ENCODE measurements at places on chromosomes 4 and X.

DNA sequence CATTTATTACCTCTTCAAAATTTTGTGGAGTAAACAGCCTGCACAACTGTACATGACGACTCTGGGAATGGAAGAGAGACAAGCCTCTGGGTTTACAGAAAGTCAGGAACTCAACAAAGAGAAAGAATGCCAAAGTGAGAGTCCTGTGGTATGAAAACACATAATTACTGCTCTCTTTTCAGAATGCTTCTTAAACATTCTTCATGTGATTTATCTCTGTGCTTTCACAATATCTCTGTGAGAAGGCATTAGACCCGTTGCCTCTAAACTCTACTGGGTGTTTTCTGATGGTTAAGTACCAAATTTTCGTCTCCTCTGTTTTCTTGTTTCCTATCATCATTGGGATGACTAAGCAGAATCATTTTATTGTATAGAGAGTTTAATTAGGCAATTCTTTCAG, 966.6 kb upstream of the SLIT2 start:
- DNase-seq: no peak

- DNase-seq: peak; percentile 42
Measured at GRCh38 chr4:113869743-113870375, 108.3 kb upstream of the CAMK2D start.

DNA sequence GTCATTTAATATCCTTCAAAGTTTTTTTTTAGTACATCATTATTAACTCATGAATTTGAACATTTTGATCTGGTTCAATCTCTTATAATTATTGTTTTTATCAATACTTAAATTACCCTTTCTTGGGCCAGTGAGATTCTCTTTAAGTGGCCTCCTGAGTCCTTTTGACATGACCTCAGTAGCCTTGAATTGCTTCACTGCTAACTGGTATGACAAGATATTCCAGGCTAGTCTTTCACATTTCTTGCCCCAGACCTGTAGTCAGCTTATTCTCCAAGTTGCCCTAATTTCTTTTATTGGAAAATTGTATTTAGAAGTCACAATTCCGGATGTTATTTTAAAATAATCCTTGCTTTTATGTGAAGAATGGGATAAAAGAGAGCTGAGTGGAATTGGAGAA, 35.4 kb upstream of the FBXW7 start:
- DNase-seq: no peak

GRCh38 chrX:146887020-146887419, 72.5 kb upstream of the CXorf51A start:
- no peak for DNase-seq

- DNase-seq: no peak
Measured at GRCh38 chrX:49155243-49155899, 7.2 kb upstream of the MAGIX start.

GRCh38 chr4:53764761-53765490, 173.6 kb upstream of the LNX1 start:
- DNase-seq: no peak

DNA sequence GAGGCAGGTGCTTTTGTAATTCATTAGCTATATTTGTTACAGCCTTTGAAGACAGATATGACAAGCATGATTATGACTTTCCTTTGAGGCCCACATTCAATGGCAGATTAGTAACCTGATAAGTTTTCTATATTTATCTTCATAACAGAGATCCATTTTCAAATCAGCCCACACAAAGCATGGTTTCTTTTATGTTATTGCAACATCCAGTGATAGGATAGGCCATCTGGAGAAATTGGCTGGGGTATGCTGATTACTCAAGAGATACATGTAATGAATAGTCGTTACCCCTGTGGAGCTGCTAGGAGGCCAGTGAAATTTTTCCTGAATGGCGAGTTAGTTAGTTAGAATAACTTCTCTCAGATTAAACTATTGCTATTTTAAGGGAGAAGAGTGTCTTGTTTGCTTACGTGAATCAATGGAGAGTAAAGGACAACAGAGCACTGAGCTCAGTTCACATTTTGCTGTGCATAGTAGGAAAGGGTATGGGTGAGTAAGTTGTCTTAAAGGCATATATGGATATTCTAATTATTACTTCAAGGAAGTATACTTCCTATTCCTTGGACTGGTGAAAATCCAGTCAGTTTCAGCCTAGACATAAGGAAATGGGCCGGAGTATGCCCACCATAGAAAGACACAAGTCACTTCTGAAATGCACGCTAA, 79.2 kb upstream of the DKK2 start:
- DNase-seq: no peak

GRCh38 chrX:112826023-112826422, 14.6 kb downstream of the AMOT start:
- no peak for DNase-seq

DNA sequence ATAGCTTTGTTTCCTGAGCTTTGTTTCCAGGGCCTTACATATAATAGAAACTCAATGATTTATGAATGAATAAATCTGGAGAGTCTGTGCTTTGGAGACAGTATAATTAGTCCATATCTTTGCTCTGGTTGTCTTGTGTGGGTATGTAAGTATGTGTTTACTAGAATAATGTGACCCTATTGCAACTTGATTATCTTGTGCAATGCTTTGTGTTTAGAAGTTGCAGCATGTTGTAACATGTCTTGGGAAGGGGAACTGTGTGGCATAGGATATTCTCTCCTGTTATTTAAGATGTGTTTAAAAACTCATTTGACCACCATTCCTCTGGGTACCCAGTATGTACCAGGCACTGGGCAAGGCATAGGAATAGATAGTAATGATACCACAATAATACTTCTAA, 6.1 kb downstream of the SPATA18 start:
- no peak for DNase-seq

DNA sequence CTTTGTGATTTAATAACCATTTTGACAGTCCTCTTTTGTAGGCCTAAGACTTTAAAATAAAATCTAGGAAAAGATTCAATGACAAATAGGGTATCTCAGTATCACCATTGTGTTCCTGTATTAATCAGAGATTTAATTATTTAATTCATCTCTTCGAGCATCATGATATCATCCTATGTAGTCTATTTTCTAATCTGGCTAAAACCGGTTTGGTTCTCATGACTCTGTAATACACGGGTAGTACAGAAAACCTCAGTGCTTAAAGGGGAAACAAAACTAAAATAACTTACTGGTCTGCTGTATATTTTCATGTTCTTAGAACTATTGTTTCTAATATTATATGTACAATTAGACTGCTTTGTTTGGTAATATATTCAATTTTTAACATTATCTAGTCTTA, 23.7 kb upstream of the FBXW7 start:
- DNase-seq: no peak

DNA sequence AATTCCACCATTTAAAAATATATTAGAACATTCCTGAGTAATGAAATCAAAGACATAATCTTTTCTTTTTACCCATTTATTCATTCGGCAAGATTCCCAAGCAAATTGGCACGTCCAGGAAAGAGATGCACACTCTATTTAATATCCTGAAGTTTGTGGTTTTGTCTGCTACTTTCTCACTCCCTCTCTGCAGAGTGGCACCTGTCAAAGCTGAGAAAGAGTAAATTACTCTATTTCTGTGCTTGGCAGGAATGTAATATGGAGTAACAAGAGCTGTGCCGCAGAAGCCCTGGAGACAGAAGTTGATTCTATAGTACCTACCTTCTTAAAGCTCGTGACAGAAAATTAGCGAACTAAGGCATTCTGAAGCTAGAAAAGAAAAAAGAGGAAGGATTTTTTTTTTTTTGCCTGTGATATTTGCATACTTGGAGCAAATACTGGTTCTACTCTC, 5.5 kb downstream of the GSTCD start:
- no peak for DNase-seq

DNA sequence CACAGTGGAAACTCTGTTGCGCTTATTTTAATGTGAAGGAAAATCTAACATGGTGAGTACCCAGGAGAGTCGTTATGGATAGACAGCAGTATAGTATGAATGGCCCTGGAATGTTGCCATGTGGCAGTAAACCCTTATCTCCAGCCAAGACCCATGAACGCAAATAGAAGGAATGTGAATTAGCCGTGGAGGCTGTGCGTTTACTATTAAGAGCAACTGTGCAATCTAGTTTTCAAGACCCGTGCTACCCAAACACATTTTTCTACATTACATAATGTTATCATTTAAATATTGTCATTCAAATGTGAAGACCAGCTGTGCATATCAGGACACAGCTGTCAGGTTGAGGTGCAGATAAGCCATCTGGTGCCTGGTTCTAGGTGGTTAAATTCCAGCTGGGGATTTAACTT, 13.3 kb upstream of the AGA start:
- no peak for DNase-seq

GRCh38 chr4:183409483-183409882, 35.0 kb upstream of the CDKN2AIP start:
- DNase-seq: no peak

GRCh38 chr4:129821963-129822362, 726.0 kb downstream of the C4orf33 start:
- DNase-seq: no peak

- DNase-seq: no peak
Measured at GRCh38 chr4:14131335-14131734, 503.8 kb upstream of the BOD1L1 start.

DNA sequence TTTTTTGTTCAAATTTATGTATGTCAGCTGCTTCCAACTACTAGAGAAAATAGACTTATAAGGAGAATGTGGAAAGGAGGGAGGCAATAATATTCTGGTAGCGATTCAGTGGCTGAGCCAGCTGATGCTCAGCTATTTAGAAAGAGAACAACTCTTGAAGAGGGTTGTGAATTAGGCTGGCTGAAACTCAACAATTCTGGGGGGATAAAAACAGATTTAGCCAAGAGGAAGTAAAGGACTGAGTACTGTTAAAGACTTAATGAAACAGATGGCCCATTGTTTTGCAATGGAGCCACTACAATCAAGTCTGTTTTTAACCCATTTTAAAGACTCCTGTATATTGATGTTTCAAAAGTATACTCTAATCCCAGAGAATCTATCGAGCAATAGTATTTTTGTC, 1058.9 kb downstream of the C4orf33 start:
- no peak for DNase-seq

GRCh38 chr4:76974150-76974549, 24.6 kb downstream of the SEPTIN11 start:
- no peak for DNase-seq

- DNase-seq: no peak
Measured at GRCh38 chr4:119536572-119537528, 91.8 kb downstream of the PDE5A start.

All from stimulated activated CD4-positive, alpha-beta T cell treated with anti-CD3 and anti-CD28 coated beads, Interleukin-4, amount 100 ng/mL, for 48 hours (primary cell).